ENCODE measurements at places on chromosomes 12 and 14.

DNA sequence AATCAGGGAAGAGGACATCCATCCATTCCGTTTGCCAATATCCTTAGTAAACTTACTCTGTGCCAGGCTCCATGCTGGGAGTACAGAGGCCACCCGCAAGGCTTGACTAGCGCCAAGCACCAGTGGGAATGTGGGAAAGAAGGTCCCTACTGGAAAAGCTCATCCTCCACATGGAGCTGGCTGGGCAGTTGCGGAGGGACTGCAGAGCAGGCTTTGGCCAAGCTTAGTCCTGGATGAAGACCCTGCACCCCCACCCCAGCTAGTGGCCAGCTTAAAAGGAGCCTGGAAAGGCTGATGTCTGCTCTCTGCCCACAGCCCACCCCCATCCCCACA, 22.4 kb upstream of the EIF2B2 start:
- DNase-seq = no peak

DNA sequence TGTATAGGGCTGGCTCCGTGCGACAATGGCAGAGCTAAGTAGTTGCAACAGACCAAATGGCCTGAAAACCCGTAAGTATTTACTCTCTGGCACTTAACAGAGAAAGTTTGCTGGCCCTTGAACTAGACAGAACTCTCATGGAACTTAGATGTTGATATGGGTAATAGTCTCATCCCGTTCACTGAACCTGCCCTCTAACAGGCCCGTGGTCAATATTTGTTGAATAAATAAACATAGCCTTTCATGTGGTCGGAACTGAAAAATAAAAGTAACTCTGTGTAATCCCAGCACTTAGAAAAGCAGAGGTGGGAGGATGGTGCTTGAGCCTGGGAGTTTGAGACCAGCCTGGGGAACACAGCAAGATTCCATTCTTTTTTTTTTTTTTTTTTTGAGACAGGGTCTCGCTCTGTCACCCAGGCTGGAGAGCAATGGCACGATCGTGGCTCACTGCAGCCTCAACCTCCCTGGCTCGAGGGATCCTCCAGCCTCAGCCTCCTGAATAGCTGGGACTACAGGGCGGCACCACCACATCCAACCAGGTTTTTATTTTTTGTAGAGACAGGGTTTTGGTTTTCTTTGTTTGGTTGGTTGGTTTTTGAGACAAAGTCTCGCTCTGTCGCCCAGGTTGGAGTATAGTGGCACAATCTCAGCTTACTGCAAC, 29.7 kb downstream of the KDM2B start:
- DNase-seq = no peak

DNA sequence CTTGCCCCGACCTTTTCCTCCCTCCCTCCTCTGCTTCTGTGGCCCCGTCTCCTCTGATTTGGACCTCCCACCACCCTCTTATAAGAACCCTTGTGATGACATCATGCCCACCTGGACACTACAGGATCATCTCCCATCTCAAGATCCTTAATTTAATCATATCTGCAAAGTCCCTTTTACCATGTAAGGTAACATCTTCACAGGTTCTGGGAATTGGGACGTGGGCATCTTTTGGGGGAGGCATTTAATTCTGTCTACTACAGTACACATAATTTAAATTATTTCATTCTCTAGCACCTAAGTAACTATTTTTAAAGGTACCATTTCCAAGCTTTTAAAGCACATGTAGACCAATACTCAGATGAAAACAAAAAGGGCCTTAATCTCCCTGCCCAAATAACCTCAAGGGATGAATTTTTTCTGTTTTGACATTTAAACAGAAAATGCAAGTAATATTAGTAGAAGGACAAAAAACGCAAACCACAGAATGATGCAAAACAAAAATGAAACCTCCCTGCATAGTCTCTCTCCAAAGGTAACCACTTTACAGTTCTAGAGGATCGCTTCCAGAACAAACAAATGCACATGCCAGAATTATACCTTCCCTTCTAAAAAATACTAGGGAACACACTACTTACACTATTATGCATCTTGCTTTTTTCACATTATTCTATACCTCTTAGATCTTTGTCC, 222.1 kb downstream of the AACS start:
- no peak for DNase-seq

DNA sequence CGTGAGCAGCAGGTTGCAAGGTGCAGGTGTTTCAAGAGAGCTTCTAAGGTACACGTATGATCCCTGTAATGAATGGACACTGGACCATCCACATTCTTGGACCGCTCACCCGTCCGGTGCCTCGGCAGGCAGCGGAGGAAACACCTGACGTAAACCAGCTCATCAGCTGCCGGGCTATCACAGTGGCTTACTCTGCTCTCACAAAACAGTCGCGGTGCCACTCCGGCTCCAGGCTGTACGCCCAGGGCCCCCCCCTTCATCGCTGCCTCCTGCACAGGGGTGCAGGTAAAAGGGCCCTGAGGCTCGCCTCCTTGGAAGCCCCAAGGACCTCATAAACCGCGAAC, 436 bp downstream of the VPS33A start:
- peak; percentile 46 for DNase-seq

- no peak for DNase-seq
These were observed 50.2 kb downstream of the WDR20 start for GRCh38 chr14:102189874-102190273.

DNA sequence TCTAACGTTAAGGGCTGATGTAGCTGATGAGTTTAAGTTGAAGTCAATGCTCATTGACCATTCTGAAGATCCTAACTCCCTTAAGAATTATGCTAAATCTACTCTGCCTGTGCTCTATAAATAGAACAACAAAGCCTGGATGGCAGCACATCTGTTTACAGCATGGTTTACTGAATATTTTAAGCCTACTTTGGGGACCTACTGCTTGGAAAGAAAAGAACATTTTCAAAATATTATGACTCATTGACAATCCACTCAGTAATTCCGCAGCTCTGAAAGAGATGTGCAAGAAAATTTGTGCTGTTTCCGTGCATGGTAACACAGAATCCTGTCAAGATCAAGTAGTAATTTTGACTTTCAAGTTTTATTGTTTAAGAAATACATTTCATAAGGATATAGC, 35.0 kb upstream of the NAV3 start:
- DNase-seq = no peak

DNA sequence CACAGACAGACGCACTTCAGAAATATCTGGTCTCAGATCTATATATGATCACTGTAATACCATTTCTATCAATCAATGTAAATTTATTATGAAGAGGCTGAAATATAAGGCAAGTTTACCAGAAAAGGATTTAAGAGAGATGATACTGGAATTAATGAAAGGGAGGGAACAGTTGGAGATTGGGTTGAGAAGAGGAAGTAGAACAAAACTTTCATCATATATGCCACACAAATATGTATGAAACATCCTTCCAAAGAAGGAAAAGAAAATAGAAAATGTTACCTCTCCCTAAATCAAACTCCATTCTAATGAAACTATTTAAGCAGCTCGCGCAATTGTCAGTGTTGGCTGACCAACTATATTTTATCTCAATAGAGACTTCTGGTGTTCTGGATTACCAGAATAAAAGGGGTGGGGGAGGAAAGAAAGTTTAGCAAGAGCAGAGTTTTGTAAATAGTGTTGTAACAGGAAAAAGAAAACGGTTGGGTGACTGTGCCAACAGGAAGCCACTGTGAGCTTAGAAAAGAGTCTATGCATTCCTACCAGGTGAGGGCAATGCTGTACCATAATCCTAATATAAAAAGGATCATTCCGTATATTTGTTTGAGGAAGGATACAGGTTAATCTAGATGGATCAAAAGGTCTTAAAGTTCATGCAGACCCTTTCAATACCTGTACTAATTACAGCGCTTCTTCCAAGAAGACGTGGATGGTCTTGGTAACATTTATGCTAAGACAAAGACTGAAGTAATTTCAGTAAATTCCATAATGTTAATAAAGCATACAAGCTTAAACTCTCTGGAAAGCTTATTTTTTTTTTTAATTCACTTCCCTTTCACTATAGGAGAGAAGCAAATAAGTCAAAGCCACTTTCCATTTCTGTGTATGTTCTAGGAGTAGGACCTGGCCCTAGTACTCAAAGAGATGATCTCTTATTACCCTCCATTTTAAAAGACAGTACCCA, 14.5 kb upstream of the LLPH start:
- DNase-seq = no peak

- no peak for DNase-seq
These were observed 19.3 kb downstream of the BRF1 start for GRCh38 chr14:105281371-105282097.

GRCh38 chr12:7514416-7514815, 10.8 kb upstream of the CD163 start:
- no peak for DNase-seq

GRCh38 chr12:50765095-50765911, 1.4 kb downstream of the ATF1 start:
- peak; percentile 1 for DNase-seq

GRCh38 chr12:131142891-131143657, 189.4 kb downstream of the ADGRD1 start:
- DNase-seq = no peak

DNA sequence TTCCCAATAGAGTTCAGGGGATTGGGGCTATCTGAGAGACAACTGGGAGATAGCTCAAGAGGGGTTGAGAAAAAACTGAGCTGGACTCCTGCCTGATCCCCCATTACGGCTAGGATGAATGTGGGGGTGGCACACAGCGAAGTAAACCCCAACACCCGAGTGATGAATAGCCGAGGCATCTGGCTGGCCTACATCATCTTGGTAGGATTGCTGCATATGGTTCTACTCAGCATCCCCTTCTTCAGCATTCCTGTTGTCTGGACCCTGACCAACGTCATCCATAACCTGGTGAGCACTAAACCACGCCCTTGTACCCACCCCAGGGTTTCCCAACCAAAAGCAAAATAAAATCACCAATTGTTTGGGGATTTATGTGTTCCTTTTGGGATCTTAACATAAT, 1.0 kb downstream of the ORMDL2 start:
- DNase-seq = no peak

DNA sequence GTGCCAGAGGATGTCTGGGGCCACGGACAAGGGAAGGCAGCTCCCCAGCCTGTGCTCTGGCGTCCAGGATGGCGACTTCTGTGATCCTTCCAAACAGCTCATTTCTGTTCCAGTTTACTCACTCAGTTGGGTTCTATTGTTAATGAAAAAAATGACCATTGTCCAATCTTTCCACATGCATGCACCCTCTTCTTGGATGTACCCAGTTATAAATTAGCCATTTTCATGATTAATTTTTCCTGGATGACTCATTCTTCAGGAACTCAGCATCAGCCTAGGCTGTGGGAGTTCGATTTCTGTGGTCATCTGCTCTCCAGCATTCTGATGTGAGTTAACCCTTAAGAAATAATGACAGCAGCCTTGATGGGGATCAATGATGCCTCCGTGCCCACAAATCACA, 926.8 kb downstream of the BCL11B start:
- no peak for DNase-seq

GRCh38 chr14:52089218-52089617, 20.4 kb upstream of the NID2 start:
- DNase-seq = no peak

- peak; percentile 7 for DNase-seq
These were observed 33.8 kb downstream of the CREBL2 start for GRCh38 chr12:12645485-12645884.

GRCh38 chr14:101064121-101064661, 160.7 kb upstream of the RTL1 start:
- DNase-seq = no peak

GRCh38 chr14:32382704-32383103, 53.6 kb downstream of the AKAP6 start:
- no peak for DNase-seq

- no peak for DNase-seq
These were observed 16.9 kb upstream of the PPP1R1A start for GRCh38 chr12:54605138-54605970.

DNA sequence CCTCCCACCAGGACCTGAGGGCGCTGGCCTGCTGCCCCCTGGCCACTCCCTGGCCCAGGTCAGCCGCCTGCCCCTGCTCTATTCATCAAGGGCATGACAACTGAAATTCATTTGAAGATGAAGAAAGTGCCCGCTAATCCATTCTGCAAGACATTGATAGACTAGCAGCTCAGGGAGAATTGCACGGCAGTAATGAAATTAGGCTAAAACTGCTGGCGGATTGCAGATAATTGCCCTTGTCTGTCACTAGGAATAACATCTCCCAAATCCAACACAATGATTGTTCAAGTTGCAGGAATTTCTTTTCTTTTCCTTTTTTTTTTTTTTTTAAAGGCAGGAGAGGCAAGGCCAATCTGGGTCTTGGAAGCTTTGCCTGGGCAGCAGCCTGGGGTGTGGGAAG, 44.5 kb downstream of the MVK start:
- no peak for DNase-seq

- no peak for DNase-seq
These were observed 20.1 kb downstream of the PACS2 start for GRCh38 chr14:105334383-105335230.

- no peak for DNase-seq
These were observed 10.3 kb upstream of the STK38L start for GRCh38 chr12:27233814-27234213.

- DNase-seq = no peak
These were observed 870 bp upstream of the TBPL2 start for GRCh38 chr14:55441286-55441685.

DNA sequence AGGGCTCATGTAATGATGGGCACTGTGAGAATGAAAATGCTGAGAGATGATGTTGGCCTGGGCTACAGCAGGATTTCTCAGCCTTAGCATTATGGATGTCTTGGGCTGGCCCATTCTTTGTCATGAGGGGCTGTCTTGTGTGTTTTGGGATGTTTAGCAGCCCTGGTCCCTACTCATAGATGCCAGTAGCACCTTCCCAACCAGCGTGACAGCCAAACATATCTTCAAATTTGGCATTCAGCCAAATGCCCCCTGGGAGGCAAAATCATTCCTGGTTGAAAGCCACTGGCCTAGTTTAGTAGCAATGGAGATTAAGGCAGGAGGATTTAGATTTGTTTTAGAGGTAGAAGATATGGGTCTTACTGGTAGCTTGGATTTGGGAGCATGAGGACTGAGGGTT, 26.6 kb downstream of the UBE3B start:
- DNase-seq = peak; percentile 78

DNA sequence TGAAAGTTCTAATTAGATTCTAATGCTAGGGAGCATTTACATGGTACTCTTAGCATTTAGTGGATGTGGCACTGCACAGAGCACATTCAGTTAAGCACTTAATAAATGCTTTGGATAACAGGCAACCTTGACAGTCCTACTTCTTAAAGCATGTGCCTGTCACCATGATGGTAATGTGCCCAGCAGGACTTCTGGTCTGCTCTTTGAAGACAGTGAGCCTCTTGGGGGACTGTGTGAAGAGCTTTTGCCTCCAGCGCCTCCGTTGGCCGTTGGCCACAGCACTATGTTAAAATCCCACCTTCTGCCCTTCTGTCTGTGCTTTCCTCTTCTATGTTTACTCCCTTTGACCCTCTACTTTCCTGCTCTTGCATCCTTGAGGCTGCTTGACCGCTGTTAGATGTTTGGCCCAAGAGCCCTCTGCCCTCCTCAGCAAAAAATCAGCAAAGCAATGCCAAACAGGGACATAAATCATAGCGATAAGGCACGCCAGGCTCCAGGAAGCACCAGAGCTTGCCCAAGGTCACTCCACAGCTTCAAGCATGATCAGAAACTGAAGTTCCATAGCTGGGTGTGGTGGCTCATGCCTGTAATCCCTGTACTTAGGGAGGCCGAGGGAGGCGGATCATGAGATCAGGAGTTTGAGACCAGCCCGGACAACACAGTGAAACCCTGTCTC, 8.3 kb downstream of the CDKL1 start:
- DNase-seq = no peak
